ENCODE measurements at places on chromosomes 1 and 21. TPM values are rescaled to one million over a fixed set of nuclear protein-coding genes. Genes with fewer than 3 reads are reported as not detected.

Gene LRRC71
- total RNA-seq = 0.33 TPM

Gene SYT6
- 0.48 TPM for total RNA-seq

Gene PKLR
- not detected for total RNA-seq

Gene EPB41
- 5.8 TPM for total RNA-seq

Gene ITLN1
- not detected for total RNA-seq

Gene VHLL
- total RNA-seq = not detected

Gene FMO1
- not detected for total RNA-seq

Gene GPR3
- 1.5 TPM for total RNA-seq

Gene GNAT2
- total RNA-seq = not detected

Gene VAV3
- total RNA-seq = 1.3 TPM

Gene CREG1
- total RNA-seq = 54.7 TPM

Gene LRRIQ3
- total RNA-seq = 1.0 TPM

Gene KCNJ15
- total RNA-seq = 0.07 TPM

Gene B4GALT2
- total RNA-seq = 60.6 TPM

Gene SPRR5
- total RNA-seq = not detected

Gene SLC45A1
- 3.0 TPM for total RNA-seq

Gene FCRLA
- total RNA-seq = not detected

Gene KIAA0040
- 0.16 TPM for total RNA-seq

Gene B3GALNT2
- total RNA-seq = 18.3 TPM

Gene HEYL
- total RNA-seq = 2.8 TPM

Gene IFI44
- 0.25 TPM for total RNA-seq

Gene OTUD3
- total RNA-seq = 2.6 TPM

Gene MOV10
- total RNA-seq = 29.0 TPM

Gene MYOG
- total RNA-seq = not detected

Gene CYP4B1
- not detected for total RNA-seq

Gene CD1B
- not detected for total RNA-seq

Gene OVAAL
- total RNA-seq = not detected

Gene PROK1
- total RNA-seq = not detected

Gene BMP8A
- not detected for total RNA-seq

Gene VASH2
- 3.8 TPM for total RNA-seq

Gene C1orf21
- total RNA-seq = 9.5 TPM

Gene PTPN7
- not detected for total RNA-seq
